Activated CD4-positive, alpha-beta T cell treated with anti-CD3 and anti-CD28 coated beads, Interleukin-2, amount 50 U/mL, for 1 hour (primary cell): ENCODE measurements at places on chromosomes 3 and 15.
A peak's percentile ranks its signal among the peaks of the same experiment; 100 is the strongest.

GRCh38 chr3:18190646-18191045 is 234.5 kb downstream of the SATB1 start:
- DNase-seq = no peak

DNA sequence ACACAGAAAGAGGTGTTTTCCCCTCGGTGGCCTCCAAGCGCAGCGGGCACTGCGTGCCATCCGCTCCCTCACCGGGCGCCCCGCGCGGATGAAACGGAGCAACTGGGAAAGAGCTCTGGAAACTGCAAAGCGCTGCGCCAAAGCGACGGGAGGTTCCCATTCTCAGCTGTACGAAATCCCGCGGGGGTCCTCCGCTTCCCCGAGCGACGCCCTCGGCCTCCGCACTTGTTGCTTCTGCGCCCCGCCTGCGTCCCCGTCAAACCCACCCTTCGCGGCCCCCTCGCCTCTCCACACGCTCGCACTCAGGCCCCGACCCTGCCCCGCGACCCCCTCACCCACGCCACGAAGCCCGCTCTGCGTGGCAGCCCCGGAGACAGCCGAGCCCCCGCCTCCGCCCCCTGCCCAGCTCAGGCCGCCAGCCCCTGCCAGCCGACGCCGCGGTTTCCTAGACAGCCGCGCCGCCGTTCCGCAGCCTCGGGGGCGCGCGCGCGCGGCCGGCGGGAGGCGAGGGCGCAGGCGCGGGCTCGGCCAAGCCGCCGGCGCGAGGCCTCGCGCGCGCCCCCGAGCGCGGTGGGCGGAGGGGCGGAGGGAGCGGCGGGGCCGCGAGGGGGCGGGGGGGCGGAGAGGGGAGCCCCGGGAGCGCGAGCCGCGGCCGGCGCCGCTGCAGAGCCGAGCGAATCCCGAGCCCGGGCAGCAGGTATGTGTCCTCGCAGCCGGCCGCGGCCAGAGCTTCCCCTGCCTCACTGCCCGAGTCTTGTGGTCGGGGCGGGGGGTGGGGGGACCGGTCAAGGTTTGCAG is at the start of gene TMEM266:
Gene TMEM266, plus strand, starts transcription at position 666 of the 798 bp plus-strand sequence. CDS start 74,279 bp downstream, outside the sequence.
- DNase-seq = peak; percentile 4

DNA sequence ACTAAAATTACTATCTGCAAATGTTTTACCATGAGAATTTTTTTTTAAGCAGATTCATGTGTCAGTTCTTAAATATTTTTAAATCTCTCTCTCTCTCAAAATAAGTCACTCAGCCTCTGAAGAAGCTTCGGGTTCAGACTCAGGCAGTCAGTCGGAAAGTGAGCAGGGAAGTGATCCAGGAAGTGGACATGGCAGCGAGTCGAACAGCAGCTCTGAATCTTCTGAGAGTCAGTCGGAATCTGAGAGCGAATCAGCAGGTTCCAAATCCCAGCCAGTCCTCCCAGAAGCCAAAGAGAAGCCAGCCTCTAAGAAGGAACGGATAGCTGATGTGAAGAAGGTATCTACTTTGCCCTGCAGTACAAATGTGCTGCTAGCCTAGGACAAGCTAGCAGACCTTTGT is 24.1 kb downstream of the CHD2 start:
- no peak for DNase-seq

DNA sequence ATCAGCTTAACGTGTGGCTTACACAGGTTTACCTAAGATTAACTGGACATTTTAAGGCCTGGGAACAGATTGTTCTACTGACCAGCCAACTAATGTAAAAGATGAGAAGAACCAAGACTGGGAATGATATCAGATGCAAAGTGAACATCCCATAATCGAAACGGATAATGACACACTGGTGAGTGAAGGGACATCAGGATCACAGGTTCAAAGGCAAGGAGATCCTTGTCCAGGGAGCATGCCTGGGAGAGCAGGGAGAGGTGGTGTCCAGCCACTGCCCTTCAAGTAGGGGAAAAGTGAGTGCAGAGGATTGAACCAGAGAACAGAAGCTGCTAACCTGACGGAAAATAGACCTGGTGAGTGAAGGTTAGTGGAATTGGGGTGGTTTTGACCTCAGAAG is 228.8 kb downstream of the RORA start:
- no peak for DNase-seq

- DNase-seq = no peak
These were observed 171.0 kb upstream of the NANOGP8 start for GRCh38 chr15:35256141-35256540.

DNA sequence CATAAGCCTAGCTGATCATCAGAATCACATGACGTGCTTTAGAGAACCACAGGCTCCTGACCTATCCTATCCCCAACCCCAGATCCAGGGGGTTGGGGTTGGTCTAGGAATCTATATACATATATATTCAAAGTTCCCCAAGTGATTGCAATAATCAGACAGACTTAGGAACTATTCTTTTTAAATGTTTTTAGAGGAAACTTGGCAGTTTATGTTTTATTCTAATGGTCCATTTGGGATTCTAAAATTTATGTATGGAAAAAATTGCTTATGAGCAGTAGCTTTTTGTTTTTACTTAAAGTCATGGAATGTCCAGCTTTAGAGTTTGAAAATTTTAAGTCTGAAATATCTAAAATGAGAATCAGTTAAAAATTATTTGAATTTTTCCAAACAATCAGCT is 22.1 kb downstream of the MFN1 start:
- DNase-seq = no peak

DNA sequence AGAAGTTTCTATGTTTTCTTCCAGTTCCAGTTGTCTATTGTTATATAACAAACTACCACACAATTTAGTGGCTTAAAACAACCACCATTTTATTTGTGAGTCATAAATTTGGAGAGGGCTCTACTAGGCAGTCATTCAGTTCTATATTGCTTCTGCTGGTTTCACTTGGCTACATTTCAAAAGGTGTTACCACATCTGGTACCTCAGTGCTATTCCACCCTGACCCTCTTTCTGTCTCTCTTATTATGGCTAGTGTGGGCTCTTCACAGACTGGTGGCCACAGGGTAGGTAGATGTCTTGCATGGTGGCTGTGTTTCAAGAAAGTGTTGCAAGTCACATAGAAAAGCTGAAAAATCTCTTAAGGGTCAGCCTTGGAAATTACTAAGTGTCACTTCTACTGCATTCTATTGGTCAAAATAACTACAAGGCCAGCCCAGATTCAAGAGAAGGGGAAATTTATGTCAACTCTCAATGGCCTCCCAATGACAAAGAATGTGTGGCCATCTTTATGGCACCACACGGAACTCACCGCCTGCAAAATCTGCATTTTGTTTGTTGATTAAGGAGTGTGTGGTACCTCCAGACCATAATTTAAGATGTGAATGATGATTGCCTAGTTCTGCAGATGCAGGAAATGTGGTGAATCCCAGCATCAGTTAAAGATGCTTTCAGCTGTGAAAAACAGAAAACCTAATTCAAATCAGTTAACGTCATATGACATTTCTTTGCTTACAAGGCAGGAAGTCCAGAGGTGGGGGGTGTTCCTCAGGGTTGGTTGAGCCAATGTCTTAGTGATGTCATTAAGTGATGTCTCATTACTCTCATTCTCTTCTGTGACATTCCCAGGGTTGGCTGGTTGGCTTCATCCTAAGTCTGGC is 105.8 kb upstream of the RASGRP1 start:
- DNase-seq = peak; percentile 63

- no peak for DNase-seq
These were observed 107.9 kb upstream of the GALNT15 start for GRCh38 chr3:16066545-16066944.

- no peak for DNase-seq
These were observed 107.4 kb downstream of the TPRA1 start for GRCh38 chr3:127483005-127483641.

DNA sequence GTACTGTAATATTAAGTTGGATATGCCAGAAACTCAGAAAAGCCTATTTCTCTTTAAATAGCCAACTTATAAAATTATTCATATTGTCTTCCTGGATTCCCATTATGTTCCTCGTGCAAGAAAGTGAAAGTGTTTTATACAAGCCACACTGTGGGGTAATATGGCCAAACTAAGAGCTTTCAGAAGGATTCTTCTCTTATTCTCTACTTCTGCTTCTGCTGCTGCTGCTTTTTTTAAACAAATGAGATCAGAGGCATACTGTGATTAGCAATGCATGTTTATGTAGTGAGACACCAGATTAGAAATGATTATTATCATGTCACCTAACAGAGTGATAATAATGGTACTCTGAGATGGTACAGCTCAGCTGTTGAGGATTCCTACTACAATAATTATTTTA is 1026.5 kb upstream of the CFAP20DC start:
- DNase-seq = no peak

DNA sequence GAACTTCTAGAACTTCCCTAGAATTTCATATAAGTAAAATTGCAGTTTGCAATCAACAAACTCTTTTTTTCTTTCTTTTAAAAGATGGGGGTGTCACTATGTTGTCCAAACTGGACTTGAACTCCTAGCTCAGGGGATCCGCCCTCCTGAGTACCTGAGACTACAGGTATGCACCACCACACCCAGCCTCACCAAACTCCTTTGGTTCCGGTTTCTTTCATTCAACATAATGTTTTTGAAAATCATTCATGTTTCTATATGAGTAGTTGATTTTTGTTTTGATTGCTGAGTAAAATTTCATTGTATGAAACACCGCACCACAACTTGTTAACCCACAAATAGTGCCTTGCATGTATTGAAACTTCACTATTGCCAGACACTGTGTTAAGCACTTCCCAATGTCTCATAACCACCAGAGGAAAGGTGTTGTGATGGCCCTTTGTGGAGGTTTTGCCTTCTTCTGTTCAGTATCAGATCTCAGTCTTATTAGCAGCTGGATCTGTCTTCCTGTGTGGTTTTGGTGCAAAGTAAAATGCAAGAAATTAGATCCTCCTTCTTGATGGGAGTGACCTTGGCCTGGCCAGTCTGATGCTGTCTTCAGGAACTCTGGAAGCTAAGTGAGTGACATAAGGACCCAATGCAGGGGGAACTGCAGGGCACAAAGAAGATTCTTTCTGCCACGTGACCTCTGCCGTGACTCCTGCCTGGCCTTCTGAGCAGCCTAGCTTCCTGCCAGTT is 78.8 kb upstream of the UBE2E1 start:
- DNase-seq = no peak

GRCh38 chr3:85796140-85796539 is 837.4 kb downstream of the CADM2 start:
- no peak for DNase-seq

DNA sequence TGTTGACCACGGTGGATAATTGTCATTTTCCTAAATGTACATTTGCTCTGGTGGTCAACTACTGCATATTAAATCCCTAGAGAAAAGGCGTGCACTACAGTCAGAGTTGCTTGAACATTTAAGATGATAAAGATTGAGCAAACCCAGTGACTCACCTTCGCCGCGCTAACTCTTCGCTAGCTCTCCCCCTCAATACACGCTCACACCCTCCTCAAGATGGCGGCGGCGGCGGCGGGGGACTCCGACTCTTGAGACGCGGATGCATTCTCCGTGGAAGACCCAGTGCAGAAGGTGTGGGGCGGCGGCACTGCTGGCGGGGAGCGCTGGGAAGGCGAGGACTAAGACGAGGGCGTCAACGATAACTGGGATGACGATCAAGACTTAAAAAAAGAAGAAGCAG is 79.8 kb upstream of the PFN2 start:
- DNase-seq = no peak

DNA sequence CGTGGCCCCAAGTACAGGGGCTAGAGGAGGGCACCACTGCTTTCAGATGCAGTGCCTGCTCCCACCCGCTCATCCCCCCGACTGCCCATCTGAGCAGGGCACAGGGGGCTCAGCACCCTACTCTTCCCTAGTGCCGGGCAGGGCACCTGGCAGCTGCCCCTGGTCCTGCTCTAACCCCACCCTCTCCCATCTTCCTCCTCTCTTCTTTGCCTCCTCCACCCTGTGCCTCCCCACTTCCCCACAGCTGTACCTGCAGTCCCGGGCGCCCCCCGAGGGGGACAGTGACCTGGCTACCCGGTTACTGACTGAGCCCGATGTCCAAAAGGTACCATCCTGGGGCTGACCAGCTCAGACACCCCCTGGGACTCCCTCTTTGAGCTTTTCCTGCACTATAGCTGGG is 12.8 kb downstream of the NBEAL2 start:
- no peak for DNase-seq

GRCh38 chr3:189239616-189240015 is 67.8 kb downstream of the TPRG1 start:
- DNase-seq = no peak

DNA sequence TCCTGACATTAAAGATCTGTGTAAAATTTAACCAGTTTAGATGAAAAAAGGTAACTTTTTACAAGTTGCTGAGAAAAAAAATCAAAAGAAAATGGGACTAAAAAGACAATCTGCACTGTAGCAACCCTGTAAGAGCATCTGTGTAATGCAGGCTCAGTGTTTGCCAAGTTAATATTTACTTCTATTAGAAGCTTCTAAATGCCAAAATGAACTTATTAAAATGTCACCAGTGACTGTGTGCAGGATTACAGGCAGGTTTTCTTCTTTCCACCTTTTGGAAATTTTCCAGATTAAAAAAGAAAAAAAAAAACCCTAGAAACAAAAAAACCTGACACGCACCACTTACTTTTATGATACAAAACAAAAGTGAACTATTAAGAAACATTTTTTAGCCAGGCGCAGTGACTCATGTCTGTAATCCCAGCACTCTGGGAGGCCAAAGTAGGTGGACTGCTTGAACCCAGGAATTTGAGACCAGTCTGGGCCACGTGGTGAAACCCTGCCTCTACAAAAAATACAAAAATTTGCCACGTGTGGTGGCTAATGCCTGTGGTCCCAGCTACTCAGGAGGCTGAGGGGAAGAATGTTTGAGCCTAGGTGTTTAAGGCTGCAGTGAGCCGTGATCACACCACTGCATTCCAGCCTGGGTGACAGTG is 87.2 kb downstream of the TJP1 start:
- DNase-seq = no peak

GRCh38 chr3:184389935-184390528 is 10.2 kb downstream of the CHRD start:
- DNase-seq = no peak

- no peak for DNase-seq
These were observed 257.2 kb upstream of the SOX2 start for GRCh38 chr3:181454451-181455027.

GRCh38 chr3:99929745-99930139 is 112.1 kb downstream of the CMSS1 start:
- no peak for DNase-seq

GRCh38 chr3:194120789-194121770 is 14.9 kb upstream of the HES1 start:
- DNase-seq = no peak

GRCh38 chr3:173109143-173109542 is 31.9 kb downstream of the SPATA16 start:
- DNase-seq = no peak

GRCh38 chr15:56996746-56997470 is 78.5 kb downstream of the TCF12 start:
- no peak for DNase-seq

GRCh38 chr3:105904251-105904650 is 35.4 kb upstream of the CBLB start:
- DNase-seq = no peak

- no peak for DNase-seq
These were observed 144.7 kb upstream of the WNT5A start for GRCh38 chr3:55631766-55632331.

- DNase-seq = no peak
These were observed 21.8 kb downstream of the IGDCC3 start for GRCh38 chr15:65355988-65356353.

GRCh38 chr3:21390136-21390535 is 360.9 kb downstream of the ZNF385D start:
- DNase-seq = no peak
